ENCODE measurements at places on chromosomes 5 and 9. TPM values are rescaled to one million over a fixed set of nuclear protein-coding genes. Genes with fewer than 3 reads are reported as not detected.

PLPP1 gene
- 58.2 TPM for polyA plus RNA-seq

FCN2 gene
- polyA plus RNA-seq = not detected

CCL21 gene
- 32.8 TPM for polyA plus RNA-seq

B4GALT1 gene
- 49.0 TPM for polyA plus RNA-seq

LCNL1 gene
- 1.1 TPM for polyA plus RNA-seq
